HT-29 (cell line): ENCODE measurements at places on chromosomes 2 and 18.

GRCh38 chr18:43277164-43277600 is at the start of gene SYT4:
TSS of gene SYT4 (minus strand) at chr18:43277490. CDS start at chr18:43277281, 209 bp downstream.
- DNase-seq = no peak

GRCh38 chr2:233013027-233013461 is at the start of gene NGEF:
TSS of gene NGEF (minus strand) at chr2:233013256. CDS start at chr2:232974890, 38,366 bp downstream.
- peak; percentile 95 for DNase-seq

- DNase-seq = no peak
Measured at GRCh38 chr2:195168369-195168768, 488.7 kb upstream of the SLC39A10 start.

- DNase-seq = no peak
Measured at GRCh38 chr2:84889332-84889731, 8.4 kb upstream of the TRABD2A start.

GRCh38 chr2:110864176-110864575 is 131.8 kb downstream of the ACOXL start:
- DNase-seq = no peak

DNA sequence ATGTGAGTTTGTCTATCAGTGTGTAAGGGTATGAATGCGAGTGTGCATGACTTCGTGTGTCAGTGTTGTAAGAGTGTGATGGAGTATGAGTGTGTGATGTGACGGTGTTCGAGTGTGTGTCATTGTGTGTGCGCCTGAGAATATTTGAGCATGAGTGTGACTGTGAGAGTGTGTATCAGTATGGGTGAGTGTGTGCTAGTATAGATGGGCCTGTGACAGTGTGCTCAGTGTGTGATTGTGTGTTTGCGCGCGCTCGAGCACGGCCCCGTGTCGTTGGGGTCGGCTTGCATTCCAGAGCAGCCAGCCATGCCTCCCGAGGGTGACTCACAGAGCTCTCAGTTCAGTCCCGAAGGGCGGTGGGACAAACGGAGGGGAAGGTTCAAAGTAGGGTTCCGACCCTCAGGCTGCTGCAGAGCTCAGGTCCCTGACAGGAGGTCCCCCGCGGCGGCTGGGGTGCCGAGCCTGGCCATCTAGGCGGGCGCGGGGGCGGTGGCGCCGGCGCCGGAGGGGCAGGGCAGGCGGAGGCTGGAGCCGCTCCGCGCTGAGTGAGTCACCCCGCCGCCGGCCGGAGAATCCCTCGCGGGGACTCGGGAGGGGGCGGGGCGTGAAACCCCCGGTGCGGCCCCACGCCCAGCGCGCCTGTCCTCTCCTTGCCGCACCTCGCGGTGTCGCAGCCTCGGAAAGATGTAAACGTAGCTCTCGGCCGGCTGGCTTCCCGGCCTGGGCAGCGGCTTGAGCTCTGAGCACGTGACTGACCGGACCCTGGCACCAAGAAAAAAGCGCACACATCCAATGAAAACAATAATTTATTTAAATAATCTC is 3.8 kb downstream of the DLX2 start:
- DNase-seq = peak; percentile 60

- DNase-seq = no peak
Measured at GRCh38 chr2:74779265-74779558, 54.7 kb upstream of the HK2 start.

GRCh38 chr2:38665854-38666555 is at the start of gene GALM:
TSS of gene GALM (plus strand) at chr2:38666114. CDS start at chr2:38666162, 48 bp downstream.
- DNase-seq = peak; percentile 85

- no peak for DNase-seq
Measured at GRCh38 chr18:31675404-31675803, 9.0 kb downstream of the B4GALT6 start.

GRCh38 chr2:218017211-218018053 is 14.6 kb upstream of the TNS1 start:
- no peak for DNase-seq

- DNase-seq = no peak
Measured at GRCh38 chr2:222468346-222468745, 44.0 kb downstream of the SGPP2 start.

GRCh38 chr18:48340560-48340959 is 68.6 kb downstream of the ZBTB7C start:
- no peak for DNase-seq

GRCh38 chr2:156505696-156506095 is 69.5 kb downstream of the GPD2 start:
- DNase-seq = no peak

DNA sequence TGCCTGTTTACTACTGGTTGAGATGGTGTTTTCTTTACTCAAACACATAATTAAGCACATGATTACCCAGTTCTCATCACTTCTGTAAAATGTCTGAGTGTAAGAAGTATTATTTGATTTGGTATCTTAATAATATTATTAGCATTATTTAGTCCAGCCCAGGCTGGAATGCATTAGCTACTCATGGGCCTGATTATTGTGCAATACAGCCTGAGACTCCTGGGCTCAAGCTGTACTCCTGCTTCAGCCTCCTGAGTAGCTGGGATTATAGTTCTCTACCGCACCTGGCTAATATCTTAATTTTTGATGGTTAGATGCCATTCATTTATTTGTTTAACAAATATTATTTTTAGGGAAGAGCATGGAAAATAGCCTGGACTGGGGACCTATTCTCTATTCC is 197.6 kb upstream of the MC4R start:
- DNase-seq = no peak

DNA sequence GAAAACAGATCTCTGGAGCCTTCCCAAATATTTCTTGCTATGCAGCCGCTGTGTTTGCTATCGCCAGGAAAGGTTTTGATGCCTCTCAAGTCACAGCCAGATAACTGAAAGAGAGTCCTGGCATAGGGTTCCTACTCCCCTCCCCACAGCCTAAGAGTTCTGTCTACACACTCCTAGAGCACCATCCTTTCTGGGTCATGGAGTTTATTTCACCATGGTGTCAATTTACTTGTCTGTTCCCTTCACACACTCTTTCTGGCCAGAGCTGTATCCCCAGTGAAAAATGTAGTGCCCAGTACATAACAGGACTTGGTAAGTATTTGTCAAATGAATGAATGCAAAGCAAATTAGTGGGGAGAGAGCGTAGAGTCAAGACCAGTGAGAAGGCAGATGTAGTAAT is 185.3 kb downstream of the HAUS1 start:
- DNase-seq = no peak

DNA sequence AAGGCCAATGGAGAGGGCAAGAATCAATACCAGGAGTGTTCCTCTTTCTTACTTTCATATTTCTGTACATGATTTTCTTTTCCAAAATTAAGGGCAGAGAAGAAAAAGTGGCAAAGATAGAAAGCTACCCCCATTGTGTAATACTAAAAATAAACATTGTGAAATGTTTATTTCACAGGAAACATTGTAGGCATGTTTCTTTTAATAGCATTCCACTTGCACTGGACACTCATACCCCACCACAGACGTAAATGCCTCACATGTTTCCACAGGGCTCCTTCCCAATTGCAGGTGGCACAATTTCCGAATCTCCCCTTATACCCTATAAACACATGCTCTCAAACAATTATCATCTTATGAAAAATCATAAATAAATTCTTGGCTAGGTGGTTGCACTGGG is 645.1 kb upstream of the SETBP1 start:
- DNase-seq = no peak

GRCh38 chr2:169715379-169716237 is 18.0 kb upstream of the KLHL23 start:
- peak; percentile 73 for DNase-seq

DNA sequence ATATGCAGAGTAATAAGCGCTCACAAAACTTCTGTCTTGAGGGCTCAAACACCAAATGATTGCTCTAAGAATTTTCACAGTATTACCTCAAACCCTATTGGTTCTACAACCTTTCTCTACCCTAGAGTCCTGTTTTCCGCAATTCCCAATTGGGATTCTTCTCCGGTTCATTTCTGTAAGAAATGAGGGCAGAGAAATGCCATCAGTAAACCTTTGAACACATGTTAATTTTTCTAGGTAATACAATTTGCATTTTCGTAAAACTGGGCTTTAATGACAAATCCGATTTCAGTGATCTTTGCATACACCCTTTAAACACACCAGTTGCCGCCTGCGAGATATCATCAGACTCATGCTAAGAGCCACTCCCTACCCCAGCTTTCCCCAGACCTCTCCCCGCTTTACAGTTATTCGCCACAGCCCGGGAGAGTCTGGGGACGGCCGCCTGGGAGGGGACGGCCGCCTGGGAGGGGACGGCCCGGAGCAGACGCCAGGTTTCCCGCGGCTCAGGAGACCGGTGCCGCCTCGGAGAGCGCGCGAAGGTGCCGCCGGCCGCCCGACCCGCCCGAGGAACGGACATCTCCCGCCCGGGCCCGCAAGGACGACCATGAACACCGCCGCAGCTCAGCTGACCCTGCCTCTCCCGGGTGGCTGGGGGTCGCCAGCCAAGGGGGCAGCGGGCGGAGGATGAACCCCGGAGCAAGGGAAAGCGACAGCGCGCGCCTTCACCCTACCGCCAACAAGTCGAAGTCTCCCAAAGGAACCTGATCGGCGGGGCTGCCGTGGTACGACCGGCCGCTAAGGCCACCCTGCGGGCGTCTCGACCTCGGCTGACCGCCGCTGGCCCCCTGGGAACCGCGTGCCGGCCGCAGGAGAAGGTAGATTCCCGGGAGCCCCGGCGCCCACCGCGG is 463 bp downstream of the SMC6 start:
- DNase-seq = peak; percentile 56

GRCh38 chr2:132448331-132448730 is 31.7 kb downstream of the GPR39 start:
- no peak for DNase-seq

DNA sequence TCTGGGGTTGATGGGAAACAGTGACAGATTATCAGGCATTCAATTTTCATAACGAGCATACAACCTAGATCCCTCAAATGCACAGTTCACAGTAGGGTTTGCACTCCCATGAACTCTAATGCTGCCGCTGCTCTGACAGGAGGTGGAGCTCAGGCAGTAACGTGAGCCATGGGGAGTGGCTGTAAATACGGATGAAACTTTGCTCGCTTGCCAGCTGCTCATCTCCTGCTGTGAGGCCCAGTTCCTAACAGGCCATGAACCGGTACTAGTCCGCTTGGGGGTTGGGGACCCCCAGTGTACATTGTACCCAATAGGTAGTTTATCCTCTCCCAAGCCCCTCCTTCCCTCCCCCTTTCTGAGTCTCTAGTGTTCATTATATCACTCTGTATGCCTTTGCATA is 94.6 kb downstream of the PTH2R start:
- peak; percentile 34 for DNase-seq

DNA sequence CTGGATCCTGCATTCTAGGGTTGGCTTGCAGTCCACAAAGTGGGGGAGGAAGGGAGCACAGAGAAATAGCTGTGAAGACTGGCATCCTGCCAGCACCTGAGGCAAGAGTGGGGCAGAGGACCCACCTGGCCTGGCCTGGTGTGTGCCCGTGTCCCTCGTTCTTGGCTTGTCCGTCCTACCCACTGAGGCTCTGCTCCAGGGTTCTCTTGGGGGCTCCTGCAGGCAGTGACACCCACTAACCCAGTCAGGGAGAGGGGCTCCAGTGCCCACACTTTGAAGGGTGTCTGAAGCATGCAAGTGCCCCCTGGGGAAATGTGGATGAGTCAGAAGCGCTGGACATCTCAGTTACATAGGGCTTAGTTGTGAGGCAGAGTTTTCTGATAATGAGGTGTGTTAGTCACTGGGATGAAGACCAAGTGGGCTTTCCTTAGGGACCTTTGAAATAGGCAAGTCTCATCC is 79.4 kb downstream of the SLC4A3 start:
- DNase-seq = no peak

- DNase-seq = no peak
Measured at GRCh38 chr2:182754231-182754630, 38.2 kb downstream of the DNAJC10 start.

DNA sequence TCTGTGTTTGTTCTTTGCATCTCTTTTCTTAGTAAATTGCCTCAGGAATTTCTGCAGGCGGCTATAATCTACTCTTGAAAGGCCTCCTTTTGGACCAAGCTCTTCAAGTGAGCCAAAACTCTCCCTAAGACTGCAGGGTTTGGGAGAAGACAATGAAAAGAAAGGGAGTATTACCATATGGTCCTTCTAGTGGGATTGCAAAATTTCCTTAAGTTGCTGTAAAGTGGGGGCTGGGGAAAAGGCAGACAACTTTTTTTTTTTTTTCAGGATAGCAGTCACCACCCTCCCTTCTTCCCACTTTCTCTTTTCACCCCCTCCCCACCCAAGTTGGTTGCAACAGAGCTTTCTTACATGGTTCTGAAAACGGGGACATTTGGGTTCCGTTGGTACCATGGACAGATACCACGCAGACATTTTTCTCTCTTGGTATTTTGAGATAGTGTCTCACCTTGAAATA is 183.7 kb downstream of the FHOD3 start:
- DNase-seq = no peak

DNA sequence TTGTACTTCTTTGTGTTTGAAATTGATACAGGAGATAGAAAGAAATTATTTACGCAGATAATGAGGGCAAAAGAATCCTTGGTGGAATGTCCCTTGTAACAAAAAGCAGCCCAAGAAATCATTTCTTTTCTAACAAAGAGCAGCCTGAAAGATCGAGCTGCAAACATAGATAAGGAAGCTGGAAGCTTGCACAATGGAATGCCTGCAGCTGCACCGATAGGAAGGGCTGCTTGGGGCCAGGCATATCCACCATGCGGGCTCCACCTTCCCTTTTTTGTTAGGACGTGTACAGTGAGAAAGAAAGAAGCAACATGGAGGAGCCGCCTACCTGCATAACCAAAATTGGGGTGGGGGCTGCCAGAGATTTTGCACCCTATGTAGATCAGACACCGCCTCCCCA is 568.7 kb downstream of the METTL4 start:
- DNase-seq = no peak

DNA sequence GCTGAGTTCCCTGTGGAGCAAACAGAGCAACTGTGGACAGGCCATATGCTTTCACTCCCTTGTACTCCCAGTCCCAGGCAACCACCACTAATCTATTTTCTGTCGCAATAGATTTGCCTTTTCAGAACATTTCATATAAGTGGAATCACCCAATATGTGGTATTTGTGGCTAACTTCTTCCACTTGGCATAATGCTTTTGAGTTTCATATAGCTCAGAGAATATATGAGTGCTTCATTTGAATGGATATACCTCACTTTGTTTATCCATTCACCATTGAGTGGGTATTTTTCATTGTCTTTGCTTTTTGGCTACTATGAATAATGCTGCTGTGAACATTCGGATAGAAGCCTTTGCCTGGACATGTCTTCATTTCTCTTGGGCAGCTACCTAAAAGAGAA is 151.9 kb downstream of the CERS6 start:
- no peak for DNase-seq

GRCh38 chr18:3520230-3521085 is 70.5 kb downstream of the TGIF1 start:
- no peak for DNase-seq

- DNase-seq = no peak
Measured at GRCh38 chr2:117770730-117771129, 43.8 kb upstream of the DDX18 start.

- no peak for DNase-seq
Measured at GRCh38 chr2:239392688-239393387, 8.0 kb downstream of the HDAC4 start.

GRCh38 chr2:118991554-118991953 is 49.6 kb downstream of the MARCO start:
- DNase-seq = no peak

- DNase-seq = no peak
Measured at GRCh38 chr2:67625178-67625577, 228.0 kb downstream of the ETAA1 start.
